Activated CD4-positive, CD25-positive, alpha-beta regulatory T cell treated with anti-CD3 and anti-CD28 coated beads, Interleukin-2, amount 50 U/mL, for 72 hours (primary cell): ENCODE measurements at places on chromosomes 3 and 15.

GRCh38 chr3:161977063-161977462 lies 480.5 kb downstream of the OTOL1 start:
- no peak for DNase-seq

DNA sequence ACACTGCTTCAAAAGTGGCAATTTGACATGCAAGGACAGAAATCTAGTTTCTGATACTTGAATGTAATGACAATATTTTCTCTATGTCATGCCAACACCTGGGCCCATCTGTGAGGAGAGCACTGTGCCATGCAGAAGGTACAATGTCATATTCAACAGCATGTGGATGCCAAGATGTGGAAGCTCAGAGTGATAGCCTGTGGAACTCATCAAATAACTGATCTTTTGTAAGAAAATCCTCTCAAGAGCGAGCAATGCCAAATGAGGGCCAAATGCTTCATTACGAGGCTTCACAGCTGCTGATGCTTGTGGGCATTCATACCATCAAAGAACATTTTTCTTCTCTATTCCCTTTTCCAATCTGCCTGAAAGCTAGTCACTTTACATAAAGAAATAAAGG lies 95.1 kb downstream of the ROBO1 start:
- DNase-seq: no peak

DNA sequence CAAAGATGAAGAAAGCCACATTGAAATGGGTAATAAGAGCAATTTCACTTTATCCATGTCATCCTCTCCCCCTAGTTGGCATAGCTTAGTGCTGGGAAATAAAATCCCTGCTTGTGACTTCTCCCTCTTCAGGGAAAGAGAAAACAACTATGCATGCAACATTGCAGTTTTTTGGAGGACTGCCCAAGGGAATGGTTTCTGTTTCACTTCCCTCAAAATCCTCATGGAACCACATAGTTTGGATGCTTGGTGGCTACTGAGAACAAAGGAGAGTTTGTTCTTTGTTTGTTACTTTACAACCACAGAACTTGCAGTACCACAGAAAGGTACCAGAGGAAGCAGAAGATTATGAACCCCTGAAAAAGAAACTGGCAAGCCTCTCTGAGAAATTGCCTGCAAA lies 384.6 kb upstream of the RORA start:
- no peak for DNase-seq

GRCh38 chr3:179322286-179323196 lies at the start of gene ZNF639:
Gene ZNF639 (plus strand): TSS chr3:179323031. CDS start chr3:179328294, 5,263 bp downstream.
- peak; percentile 80 for DNase-seq

- DNase-seq: no peak
These were observed 22.4 kb downstream of the CD86 start for GRCh38 chr3:122077293-122078234.

DNA sequence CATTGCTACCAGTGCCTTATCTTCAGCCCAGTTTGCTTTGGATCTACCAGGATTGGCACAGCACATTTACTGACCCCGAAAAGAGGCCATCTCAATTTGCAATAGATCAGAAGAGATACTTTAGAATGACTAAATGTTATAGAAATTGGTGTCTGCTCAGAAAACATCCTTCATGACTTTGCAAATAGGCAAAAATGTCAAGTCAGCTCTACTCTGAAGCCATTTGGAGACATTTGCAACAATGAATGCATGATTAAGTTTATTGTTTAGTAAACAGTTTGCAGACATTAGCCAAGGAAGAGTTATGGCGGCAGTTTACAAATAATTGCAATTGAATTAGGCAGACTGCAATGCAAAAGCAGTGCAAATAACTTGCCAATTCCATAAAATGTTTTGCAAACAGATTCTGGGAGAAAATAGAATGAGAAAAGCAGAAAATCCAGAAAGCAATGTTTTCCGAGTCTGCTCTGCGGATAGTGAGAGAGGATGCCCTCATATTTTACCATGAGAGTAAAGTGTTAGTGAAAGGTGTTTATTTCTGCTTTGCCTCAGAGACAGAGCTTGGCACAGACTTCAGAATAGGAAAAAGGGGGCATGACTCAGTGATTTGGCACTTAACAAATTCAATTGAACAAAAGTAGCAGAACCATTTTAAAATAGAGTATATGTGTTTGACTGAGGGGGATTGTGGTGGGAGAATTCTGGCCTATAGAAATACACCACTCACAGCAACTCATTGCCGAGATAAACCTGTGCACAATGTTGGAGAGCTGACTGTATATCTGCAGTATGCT lies 334.9 kb upstream of the NR2F2 start:
- DNase-seq: no peak

GRCh38 chr3:114892131-114892879 lies 254.8 kb downstream of the ZBTB20 start:
- no peak for DNase-seq

DNA sequence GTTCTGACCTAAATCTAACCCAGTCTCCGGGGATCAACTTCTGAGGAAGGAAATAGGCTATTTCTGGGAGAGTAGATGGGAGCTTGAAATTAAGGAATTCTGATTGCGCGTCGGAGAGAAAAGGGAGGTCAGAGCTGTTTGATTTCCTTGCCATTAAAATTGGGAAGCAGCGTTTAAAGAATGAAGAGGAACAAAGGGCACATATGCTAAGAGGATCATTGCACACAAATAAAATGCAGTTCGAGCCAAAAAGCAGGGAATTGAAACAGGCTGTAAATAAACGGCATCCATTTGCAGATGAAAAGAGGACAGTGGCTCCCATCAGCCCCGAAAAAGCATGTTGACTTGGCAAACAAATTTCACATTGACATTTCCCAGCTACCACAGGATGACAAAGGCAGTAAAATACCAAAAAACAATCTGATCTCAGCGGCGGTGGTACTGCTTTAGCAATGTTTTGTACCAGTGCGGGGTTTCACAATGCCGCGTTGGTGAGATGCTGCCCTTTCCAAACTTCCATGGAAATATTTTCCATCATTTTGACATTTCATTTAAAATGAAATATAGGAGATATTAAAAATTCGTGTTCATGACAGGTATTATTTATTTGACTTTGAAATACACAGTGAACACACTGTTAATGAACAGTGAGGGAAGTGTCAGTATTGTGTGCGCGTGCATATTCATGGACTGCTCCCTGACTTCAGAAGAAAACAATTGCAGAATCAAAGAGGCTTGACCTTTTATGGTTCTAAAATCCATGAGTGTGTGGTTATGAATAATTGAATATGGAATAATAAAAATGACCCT lies 108.8 kb downstream of the SQOR start:
- no peak for DNase-seq

GRCh38 chr15:77722759-77723460 lies 90.2 kb upstream of the LINGO1 start:
- no peak for DNase-seq

GRCh38 chr3:11373235-11373634 lies 101.0 kb downstream of the ATG7 start:
- no peak for DNase-seq

- DNase-seq: no peak
These were observed 45.2 kb upstream of the LMCD1 start for GRCh38 chr3:8456412-8456811.

DNA sequence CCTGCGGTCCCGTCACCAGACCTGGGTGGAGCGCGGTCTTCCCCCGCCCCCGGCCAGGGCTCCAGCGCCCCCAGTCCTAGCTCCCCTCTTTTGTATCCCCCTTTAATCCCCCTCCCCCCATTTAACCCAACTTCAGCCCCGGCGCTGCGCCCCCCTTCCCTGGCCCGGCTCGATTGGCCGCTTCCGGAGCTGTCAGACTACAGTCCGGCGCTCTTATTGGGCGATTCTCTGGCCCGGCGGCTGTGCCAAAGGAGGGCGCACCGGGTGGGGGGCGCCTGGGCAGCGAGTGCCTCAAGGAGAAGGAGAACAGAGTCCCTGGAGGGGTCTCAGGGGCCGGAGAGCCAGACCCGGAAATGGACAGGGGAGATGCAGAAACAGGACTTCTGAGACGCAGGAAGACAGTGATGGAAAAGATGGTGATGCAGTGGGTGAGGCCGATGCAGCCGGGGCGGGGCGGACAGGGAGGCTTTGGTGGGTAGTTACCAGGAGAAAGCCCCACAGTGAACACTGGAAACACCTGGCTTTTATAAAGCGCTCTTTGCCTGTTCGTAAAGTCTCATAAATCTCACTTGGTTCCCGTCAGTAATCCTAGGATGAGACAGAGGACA lies 1.2 kb upstream of the ADCY5 start:
- DNase-seq: no peak

GRCh38 chr3:127732879-127733350 lies 60.2 kb downstream of the ABTB1 start:
- DNase-seq: no peak

DNA sequence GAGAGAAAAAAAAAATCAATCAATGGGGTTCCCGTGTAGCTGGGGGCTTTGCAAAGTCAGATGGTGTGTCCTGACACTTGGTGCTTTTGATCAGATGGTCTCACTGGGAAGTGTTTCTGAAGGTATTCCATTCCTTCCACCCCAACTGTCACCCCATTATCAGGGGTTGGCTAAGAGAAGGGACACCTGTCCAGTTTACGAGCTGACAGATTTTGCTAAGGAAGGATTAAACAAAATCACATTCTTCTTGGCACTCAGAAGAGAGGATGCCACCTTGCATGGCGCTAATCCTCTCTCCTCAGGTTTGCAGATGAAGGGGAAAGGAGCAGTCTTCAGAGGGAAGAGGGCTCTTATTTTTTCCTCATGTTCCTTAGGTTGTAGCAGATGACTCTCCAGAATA lies 103.7 kb upstream of the ETV5 start:
- DNase-seq: no peak

DNA sequence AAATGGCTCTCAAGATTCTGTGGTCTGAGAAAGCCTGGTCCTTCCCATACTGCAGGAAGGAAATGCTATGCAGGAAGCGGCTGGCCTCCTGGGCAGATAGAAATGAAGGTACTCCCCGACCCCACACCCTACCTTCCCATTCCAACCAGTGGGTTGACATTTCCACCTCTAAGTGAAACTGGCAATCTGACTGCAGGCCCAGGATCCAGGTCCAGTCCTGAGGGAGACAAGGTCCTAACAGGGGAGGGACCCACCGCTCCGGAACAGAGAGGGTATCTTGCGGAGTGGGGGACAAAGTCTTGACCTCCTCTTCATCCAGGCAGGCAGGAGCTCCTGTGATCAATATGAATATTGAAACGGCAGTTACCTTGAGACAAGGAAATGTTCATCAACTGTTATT lies 6.6 kb upstream of the LOXL1 start:
- DNase-seq: no peak

DNA sequence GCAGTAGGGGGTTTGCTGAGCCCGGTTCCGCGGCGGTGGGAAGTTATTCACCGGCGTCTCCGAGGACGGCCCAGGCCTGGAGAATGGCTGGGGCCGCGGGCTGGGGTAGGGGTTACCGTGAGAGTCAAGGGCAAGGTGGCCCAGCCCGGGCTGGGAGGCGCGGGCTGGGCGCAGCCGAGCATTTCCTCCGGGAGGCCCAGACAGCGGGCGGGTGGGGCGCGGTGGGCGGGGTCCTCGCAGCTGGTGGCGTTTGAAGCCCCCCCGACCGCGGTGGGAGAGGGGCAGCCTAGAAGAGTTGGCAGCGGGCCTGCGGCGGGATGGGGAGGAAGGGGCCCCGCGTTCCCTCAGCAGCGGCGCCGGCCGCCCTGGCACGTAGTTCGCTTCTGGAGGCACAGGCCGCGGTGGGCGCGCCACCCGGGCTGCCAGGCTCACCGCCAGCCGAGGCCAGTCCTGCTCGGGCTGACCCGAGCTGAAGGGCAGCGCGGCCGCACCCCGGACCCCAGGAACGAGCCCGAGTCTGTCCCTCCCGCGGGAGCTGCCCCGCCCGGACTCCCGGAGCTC lies 960 bp upstream of the KLF13 start:
- DNase-seq: peak; percentile 53

GRCh38 chr3:98901119-98901391 lies 440 bp downstream of the DCBLD2 start:
- DNase-seq: no peak

DNA sequence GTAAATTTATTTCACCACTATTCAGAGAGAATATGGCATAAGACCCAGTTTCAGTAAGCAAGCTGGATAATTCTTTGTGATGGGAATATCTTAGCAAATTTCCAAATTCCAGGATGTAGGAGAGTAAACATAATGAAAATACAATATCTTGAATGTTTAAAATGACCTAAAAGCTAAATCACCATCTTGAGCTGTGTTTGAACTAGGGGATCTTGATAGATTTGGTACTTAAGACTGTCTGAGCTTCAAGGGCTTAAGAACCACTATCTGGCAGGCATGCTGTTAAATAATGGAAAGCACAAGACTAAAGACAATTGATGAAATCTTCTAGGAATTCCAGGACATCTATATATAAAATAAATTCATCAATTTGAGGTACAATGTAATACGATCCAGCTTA lies 217.7 kb downstream of the ATP8B4 start:
- no peak for DNase-seq

GRCh38 chr3:32165442-32165841 lies 59.0 kb downstream of the GPD1L start:
- DNase-seq: no peak

DNA sequence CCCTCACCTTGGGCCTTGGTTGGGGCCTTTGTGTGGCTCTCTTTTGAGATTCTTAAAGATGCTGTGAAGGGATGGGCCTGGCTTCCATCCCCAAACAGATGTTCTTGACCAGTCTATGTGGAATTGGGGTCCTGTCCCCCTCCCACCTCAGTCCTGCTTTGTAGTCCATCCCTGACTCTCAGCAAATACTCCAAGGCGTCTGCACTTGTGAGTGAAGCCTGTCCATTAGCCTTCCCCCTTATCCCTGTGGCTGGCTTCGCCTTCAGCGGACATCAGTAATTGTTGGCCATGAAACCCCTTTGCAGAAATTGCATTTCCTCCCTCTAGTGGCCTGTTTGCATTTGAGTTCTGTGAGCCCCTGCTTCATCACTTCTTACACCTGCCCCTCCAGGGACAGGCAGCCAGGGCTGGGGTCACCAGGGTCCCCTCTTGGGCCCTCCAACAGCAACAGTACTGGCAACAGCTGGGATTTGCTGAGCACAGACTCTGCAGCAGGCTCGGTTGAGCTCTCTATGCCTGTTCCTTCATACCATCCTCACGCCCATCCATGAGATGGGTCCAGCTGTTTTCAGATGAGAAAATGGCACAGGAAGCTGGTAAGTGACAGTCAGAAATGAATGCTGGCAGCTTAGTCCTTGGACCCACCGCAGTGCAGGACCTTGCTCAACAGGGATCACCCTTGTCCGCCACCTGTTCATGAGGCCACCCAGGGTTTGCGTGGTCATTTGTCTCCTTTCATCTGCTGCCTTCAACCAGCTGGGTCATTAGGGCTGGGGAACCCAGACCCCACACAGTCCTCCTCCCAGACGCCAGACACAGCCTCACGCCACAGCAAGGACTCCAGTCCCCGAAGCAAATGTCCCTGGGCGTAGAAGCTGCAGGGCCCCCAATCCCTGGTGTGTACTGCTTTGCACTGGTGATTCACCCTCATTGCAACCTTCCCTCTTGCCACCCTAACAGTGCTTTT lies 8.9 kb upstream of the LRRK1 start:
- DNase-seq: no peak

DNA sequence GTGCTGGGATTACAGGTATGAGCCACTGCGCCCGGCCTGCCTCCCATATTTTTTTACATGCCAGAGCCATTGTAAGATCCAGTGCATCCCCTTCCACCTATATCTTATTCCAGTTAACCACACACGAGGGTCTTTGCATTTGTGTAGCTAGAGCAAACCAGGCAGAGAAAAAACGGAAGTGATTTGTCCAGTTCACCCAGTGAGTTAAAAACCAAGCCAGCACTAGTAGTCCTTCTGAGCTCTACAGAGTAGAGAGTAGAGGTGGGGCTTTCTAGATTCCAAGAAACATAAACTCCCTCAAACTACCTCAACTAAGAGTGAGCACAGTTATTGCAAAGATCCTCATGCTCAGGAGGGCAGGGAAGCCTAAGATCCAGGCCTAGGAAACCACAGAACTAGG lies 34.7 kb downstream of the TMEM158 start:
- DNase-seq: no peak

- DNase-seq: no peak
These were observed 43.1 kb downstream of the GBE1 start for GRCh38 chr3:81718311-81718710.
